ENCODE measurements at places on chromosomes 11 and 22.

DNA sequence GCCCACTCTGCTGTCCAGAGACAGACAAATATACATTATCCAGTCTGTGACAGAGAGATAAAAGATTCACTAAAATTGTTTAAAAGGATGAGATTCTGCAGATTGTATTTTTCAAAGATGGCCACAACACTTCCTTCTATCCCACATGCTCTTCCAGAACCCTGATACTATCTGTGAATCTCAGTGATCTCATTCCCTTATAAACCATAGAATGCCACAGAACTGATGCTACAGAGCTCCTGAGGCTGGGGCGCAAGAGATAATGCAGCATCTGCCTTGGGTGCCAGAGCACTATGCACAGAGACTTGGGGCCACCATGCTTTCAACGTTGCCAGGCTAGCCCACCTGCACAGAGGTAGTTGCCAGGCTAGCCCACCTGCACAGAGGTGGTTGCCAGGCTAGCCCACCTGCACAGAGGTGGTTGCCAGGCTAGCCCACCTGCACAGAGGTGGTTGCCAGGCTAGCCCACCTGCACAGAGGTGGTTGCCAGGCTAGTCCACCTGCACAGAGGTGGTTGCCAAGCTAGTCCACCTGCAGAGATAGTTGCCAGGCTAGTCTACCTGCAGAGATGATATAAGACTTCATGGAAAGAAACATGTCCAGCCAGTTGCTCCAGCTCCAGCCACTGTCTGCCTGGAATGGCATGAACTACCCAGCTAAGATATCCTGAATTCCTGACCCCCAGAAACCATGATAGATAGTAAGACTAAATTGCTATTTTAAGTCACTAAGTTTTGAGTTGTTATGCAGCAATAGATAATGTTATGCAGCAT is 17.6 kb upstream of the SEPTIN5 start:
- DNase-seq, result no peak

- DNase-seq, result no peak
Measured at GRCh38 chr11:8603696-8604077, 9.7 kb upstream of the STK33 start.

- DNase-seq, result no peak
Measured at GRCh38 chr11:120056301-120057027, 81.4 kb downstream of the TRIM29 start.

DNA sequence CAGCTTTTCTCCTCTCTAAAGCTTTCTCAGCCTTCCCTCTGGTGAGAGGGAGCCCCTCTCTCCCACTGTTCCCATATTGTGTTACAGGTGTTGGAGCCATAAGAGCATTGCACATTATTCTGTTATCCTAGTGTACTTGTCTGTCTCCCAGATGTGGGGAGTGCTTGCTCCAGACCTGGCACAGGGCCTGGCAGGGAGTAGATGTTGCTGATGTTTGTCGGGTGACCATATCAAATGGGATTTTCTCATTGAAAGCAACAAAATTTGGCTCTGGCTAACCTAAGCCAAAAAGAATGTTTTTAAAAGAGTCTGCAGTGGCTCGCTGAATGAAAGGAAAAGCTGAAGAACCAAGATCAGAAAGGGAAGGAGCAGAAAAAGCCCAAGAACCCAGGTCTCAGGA is 41.1 kb downstream of the CYB5R2 start:
- no peak for DNase-seq

- no peak for DNase-seq
Measured at GRCh38 chr11:113363996-113364641, 23.5 kb upstream of the ANKK1 start.

GRCh38 chr11:6315811-6316425 is 4.4 kb downstream of the CAVIN3 start:
- DNase-seq, result no peak

DNA sequence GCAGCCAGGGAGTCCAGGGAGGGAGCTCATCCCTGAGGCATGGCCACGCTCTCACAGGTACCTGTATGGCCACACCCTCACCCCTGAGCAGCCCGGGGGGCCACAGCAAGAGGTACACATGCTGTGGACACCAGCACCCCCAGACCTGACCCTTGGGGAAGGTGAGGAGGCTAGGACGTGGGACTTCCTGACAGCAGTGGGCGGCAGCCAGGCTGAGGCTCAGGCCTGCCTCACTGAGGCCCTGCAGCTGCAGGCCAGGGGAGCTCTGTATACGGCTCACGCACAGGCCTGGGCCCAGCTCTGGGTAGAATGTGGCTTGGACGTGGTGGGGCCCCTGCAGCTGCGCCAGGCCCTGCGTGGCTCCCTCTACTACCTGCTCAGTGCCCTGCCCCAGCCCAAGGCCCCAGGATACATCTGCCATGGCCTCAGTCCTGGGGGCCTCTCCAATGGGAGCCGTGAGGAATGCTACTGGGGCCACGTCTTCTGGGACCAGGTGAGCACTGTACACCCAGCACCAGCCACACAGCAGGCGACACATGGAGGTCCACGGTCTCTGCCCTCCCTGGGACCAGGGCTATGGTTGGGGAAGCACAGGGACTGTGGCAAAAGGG is 1.8 kb downstream of the PGGHG start:
- no peak for DNase-seq

GRCh38 chr11:3201677-3202181 is 16.9 kb downstream of the MRGPRG start:
- DNase-seq, result no peak

- no peak for DNase-seq
Measured at GRCh38 chr11:75272821-75273301, 32.3 kb downstream of the TPBGL start.

- DNase-seq, result no peak
Measured at GRCh38 chr11:103824116-103824515, 212.3 kb upstream of the DDI1 start.

- no peak for DNase-seq
Measured at GRCh38 chr11:64620381-64620971, 29.5 kb downstream of the SLC22A12 start.

DNA sequence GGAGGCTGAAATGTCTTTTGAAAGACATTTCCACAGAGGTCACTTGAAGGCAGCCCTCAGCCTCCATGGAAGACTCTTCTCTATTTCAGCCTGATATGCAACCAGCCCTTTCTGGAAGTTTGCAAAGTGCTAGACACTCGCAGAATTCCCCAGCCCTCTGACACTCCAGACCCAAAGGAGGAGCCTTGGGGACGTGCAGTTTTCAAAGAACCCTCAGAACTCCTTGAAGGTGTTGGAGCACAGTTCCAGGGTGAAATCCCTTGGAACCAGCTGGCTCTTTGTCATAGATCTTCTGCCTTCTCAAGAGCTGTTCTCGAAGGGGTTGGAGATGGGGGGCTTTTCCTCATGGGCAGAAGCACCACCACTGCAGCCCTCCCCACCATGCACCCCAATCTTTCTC is 19.6 kb downstream of the SPATA19 start:
- no peak for DNase-seq

GRCh38 chr11:73399159-73399590 is 23.0 kb downstream of the RELT start:
- DNase-seq, result no peak

DNA sequence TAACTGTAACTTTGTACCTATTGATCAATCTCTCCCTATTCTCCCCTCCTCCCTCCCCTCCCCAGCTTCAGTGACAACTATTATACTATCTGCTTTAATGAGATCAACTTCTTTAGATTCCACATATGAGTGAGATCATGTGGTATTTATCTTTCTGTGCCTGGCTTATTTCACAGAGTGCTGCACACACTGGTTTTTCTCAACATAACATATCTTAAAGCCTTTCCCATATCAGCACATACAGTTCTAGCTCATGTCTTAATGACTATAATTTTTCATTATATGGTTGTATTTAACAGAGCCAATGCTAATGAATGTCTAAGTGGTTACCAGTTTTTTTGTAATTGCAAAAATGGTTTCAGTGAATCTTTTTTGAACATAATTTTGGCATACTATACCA is 340.3 kb upstream of the DDI1 start:
- DNase-seq, result no peak

DNA sequence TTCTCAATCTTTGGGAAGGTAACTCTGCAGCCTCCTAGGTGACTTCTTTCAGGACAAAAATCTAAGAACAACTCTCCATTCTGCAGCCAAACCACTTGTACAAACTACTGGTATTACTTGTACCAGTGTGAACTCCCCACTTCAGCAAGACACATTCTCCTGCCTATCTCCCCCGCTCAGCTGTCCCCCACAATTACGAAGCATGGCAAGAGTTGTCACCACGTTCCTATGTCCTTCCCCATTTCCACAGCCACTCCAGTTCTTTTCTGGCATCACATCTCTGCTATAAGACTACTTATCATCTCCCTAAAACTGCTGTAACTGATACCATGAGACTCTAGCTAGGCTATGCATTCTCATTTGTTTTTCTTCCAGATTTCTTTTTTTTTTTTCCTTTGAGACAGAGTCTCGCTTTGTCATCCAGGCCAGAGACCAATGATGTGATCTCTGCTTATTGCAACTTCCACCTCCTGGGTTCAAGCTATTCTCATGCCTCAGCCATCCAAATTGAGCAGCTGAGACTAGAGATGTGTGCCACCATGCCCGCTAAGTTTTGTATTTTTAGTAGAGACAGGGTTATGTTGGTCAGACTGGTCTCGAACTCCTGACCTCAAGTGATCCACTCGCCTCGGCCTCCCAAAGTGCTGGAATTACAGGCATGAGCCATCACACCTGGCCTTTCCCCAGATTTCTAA is 71.9 kb upstream of the CDON start:
- DNase-seq, result no peak

DNA sequence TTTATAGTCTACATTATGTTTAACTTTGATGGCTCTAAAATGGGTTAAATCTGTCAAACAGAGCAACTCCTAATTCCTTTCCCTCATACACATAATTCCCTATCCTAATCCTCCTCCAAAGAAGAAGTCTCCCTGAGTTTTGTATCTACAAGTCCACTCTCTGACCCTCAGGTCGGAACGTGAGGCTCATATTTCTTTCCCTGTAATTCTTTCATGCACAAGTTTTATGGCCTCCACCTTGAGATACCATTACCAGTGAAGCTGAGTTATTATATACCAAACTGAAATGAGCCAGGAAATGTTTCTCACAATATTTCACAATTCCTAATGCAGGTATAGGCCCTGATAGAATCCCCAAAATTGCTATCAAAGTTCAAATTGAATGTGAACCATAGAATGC is 106.4 kb downstream of the CASP12 start:
- DNase-seq, result no peak

- no peak for DNase-seq
Measured at GRCh38 chr11:128906185-128907050, 15.3 kb downstream of the KCNJ5 start.

- DNase-seq, result no peak
Measured at GRCh38 chr22:44166498-44167276, 14.0 kb upstream of the PARVG start.

GRCh38 chr11:13040969-13041561 is 31.9 kb downstream of the RASSF10 start:
- DNase-seq, result no peak

DNA sequence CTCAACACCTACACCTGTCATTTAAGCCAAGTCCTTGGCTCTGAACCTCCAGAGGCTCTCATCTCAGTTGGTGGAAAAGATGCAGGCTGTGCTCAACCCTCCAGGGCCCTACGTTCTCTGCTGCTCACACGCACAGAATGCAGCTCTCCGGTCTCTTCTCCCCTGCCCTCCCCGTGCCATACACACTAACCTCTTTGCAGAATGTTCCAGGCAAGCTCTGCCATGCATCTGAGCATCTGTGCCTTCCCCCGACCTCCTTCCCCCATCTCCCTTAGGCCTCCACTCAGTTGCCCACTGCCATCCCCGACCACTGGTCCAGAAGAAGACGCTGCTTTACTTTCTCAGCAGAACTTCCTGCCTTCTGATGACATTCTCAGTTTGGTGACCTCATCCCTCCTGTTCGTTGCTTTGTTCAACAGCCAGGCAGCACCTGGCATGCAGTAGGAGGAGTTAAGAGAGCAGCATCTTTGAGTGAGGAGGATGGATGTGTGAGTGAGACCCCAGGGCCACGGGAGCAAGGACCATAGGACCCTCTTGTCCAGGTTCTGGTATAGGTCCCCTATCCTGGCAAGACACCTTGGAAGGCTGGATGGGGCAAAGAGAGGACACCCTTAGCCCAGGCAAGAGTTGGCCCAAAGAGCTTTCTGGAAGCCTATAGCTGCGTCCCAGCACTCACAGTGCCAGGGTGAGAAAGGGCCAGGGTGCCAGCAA is 598.0 kb downstream of the BRD1 start:
- DNase-seq, result no peak
